Caco-2 (cell line): ENCODE measurements at places on chromosomes 5 and 9.

- DNase-seq, result no peak
Measured at GRCh38 chr5:56369361-56369811, 136.3 kb upstream of the ANKRD55 start.

DNA sequence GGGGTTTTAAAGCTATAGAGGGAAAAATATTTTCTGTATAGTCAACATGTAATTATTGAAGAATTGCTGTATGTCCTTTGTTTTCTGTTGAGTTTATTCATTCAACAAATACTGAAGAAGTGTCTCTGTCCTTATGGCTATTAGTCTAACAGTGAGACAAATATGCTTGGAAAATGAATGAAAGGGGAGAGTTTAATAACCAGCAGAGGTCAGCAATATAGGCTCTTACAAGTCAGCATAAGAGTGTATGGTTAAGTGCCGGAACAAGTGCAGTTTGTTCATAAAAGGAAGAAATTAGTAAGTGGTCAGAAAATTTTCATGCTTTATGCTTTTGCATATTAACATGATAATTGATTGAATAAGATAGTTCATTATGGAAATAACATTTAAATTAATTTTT, 3.6 kb downstream of the SCAMP1 start:
- no peak for DNase-seq

DNA sequence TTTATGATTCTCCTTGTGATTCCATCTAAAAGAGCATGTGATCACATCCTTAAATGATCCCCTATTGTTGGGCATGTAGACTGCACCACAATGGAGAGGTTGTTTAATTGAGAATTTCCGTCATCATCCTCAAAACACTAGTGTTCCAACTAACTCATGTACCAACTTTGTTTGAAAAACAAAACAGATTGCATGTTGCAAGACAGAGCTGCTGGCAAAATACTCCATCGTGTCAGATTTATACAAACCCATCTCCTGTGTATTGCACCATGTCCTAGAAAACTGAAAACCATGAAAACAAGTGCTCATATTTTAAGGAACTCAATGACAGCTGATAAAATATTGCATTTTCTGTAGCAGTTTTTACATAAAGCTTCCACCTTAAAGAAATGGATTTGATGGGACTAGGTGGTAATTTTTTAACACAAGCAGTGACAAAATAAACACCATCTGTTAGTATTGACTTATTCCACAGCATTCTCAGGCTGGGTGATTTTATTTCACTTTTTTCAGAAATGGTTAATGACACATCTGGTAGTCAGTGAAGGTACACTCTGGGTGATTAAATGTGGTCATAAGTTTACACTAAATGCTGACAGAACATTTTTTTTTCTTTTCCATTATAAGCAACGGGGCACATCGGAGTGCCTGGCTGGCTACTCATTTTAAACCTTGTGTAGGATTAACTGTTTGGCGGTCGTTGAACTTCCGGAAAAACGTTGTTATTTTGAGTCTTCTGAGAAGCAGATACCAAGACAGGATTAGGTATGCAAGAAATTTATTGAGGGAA, 602.9 kb upstream of the WWC1 start:
- no peak for DNase-seq

GRCh38 chr5:52798938-52799337, 11.2 kb downstream of the ITGA1 start:
- DNase-seq, result no peak

DNA sequence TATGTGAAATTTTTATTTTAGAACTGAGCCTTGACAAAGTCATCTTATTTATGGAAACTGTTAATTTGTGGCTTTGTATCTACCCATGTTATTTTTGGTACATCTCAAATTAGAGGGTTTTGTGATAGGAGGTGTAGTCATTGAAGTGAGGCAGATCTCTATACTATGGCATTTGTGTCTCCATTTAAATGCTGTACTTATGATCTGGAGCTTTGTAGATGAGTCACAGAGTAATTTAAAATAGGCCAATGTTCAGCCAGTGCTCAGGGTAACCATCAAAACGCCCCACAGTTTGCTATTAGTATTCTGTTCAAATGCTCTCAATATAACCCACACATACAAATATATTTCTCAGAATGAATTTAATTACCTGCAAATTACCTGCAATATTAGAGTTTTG, 351.5 kb upstream of the KLF9 start:
- no peak for DNase-seq

DNA sequence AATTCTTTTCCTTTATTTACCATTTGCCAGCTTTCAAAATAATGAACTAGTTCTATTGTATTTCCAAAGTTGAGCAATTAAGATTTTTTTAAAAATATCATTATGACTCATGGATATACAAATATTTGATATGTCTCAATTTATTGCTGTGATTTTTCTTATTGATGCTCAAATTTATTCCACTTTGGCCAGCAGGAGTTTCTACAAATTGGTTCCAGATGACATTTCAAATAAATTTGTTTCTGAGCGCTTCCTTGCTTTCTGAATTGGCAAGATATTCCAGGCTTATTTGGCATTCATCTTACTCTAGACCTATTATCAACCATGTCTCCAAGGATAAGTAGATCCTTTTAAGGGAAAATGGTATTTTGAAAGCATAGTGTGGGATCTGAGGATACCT, 58.5 kb upstream of the TJP2 start:
- no peak for DNase-seq

- no peak for DNase-seq
Measured at GRCh38 chr5:67211926-67212325, 15.3 kb upstream of the CD180 start.

DNA sequence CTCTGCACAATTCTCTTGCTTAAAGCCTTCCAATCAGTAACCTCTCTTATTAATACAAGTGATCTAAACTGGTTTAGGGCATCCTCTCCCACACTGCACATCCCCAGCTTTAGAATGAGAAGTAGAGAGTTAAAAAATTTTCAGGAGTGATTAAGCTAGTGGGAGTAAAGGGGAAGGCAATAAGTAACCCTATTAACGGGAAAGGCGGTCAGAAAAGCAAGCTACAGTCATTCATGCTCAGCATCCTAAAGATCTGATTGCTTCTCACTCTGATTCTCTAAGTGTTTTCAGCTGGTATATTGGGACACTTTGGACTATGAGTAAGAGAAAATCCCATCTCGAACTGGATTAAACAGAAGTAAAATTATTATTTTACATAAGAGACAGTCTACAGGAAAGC, 15.8 kb downstream of the CDH6 start:
- no peak for DNase-seq

GRCh38 chr9:74940600-74940999, 12.1 kb downstream of the C9orf40 start:
- peak; percentile 43 for DNase-seq

- no peak for DNase-seq
Measured at GRCh38 chr9:121636341-121636865, 15.0 kb upstream of the DAB2IP start.

GRCh38 chr9:12775679-12776512, 1.1 kb downstream of the LURAP1L start:
- DNase-seq, result peak; percentile 62

- no peak for DNase-seq
Measured at GRCh38 chr5:142390334-142390733, 65.5 kb upstream of the SPRY4 start.

DNA sequence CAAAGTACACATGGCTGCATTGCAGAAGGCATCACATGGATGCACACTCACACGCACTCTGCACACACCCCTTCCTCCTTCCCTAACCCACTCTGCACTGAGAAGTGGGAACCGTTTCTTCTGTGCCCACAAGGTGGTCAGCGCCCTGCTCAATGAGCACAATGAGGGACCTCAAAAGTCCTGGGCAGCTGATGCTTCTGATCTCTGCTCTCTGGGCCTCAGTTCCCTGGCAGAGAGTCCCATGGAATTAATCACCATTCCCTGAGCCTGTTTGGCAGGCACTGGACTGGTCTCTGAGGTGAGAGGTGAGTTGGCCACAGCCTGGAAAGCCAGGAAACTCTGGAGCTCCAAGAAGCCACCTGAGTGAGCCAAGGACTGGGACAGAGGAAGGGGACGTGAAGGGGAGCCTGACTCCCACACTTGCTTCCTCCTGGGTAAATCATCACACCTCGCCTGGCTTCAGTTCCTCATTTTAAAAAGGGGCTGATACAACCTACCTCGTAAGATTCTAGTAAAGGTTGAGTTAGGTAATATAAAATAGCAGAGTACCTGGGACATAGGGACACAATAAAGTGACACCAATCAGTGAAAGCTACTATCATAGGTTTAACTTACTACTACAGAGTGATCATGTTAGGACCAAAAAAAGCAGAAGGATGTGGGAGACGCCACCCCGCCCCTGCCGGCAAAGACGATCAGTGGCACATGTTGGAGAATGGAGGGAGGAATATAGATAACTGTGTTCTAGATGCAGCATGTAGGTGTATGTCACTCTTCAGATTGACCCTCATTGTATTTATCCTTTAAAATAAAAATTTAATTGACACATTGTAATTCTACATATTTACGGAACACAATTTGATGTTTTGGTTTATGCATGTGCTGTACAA, 21.1 kb upstream of the IGFBPL1 start:
- DNase-seq, result no peak

GRCh38 chr5:8417316-8418048, 548.5 kb downstream of the MTRR start:
- no peak for DNase-seq

GRCh38 chr5:168227973-168228615, 63.4 kb upstream of the WWC1 start:
- DNase-seq, result no peak

- DNase-seq, result no peak
Measured at GRCh38 chr9:38026021-38026809, 42.8 kb downstream of the SHB start.

GRCh38 chr5:140142856-140143255, 17.1 kb downstream of the IGIP start:
- DNase-seq, result no peak

DNA sequence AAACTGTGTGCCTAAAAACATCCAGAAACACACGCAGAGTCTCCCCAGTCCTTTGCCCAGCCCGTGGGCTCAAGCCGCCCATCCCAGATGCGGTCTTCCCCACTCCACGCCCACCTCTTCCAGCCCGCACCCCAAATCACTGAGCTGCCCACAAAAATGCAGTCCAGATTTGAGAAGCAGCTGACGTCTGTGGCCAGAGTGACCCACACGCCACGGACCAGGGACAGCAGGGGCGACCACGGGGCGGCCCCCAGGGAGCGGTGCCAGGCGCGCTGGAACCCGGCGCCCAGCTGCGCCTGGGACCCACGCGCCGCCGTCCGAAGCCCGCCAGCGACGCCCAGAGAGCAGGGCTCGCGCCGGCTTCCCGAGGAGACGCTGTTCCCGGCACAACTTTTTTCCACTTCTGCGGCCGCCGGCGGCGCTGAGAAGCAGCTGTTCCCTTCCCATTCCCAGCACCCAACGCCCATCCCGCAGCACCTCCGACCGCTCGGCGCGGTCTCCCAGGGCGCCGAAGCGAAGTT, 674 bp downstream of the LHFPL2 start:
- peak; percentile 68 for DNase-seq

DNA sequence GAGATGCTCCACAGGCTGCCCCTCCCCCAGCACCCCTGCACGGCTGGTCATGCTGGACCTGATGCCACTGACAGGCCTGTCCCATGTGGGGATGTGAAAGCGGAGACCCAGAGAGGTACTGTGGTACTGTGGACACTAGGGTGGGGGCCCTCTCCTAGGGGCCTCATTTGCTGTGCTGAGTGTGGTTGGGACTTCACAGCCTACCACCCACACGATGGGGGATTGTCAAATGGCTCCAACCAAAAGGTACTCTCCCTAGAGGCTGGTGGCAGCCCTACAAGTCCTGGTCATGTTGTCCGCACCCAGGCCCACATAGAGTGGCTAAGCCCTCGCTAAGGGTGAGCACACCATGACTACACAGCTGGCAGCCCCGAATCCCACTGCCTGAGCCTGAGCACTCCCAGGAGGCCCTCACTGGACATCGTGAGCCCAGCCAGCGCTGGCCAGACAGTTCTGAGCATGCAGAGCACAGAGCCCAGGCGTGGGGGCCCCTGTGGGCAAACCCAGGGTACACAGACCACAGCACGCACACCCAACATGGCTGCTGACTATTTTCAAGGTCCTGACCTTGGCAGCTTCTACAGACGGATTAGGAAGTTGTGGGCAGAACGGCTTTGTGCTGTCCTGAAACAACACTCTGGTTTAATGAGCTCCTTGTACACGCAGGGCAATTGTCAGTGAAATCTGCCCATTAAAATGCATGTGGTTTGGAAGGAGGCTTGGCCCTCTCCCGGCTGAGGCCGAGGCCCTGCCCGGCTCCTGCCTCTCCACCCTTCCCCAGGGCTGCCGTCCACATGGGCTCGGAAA, 214.1 kb downstream of the HSPA4 start:
- no peak for DNase-seq

DNA sequence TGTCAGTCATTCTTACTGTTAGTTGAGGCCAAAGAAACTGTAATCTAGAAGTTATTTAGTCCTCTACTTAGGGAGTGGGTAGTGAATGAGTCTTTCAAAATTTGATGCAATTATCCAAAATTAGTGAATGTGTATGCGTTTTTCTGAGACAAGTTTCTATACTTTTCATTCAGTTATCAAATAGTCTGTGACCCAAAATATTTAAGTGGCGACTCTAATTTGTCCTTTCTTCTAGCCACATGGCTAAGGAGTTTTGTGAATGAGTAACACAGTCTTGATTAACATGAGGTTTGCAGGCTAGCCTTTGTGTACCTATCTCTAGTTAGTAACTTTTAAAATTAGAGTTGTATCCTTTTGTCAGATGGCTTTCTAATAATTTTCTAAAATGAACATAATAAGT, 45.6 kb downstream of the COMMD10 start:
- no peak for DNase-seq

GRCh38 chr5:137688210-137688840, 47.6 kb downstream of the KLHL3 start:
- no peak for DNase-seq

- peak; percentile 57 for DNase-seq
Measured at GRCh38 chr5:156647034-156647451, 203.1 kb upstream of the PPP1R2B start.

- DNase-seq, result no peak
Measured at GRCh38 chr5:28779161-28779754, 1740.9 kb upstream of the CDH9 start.

DNA sequence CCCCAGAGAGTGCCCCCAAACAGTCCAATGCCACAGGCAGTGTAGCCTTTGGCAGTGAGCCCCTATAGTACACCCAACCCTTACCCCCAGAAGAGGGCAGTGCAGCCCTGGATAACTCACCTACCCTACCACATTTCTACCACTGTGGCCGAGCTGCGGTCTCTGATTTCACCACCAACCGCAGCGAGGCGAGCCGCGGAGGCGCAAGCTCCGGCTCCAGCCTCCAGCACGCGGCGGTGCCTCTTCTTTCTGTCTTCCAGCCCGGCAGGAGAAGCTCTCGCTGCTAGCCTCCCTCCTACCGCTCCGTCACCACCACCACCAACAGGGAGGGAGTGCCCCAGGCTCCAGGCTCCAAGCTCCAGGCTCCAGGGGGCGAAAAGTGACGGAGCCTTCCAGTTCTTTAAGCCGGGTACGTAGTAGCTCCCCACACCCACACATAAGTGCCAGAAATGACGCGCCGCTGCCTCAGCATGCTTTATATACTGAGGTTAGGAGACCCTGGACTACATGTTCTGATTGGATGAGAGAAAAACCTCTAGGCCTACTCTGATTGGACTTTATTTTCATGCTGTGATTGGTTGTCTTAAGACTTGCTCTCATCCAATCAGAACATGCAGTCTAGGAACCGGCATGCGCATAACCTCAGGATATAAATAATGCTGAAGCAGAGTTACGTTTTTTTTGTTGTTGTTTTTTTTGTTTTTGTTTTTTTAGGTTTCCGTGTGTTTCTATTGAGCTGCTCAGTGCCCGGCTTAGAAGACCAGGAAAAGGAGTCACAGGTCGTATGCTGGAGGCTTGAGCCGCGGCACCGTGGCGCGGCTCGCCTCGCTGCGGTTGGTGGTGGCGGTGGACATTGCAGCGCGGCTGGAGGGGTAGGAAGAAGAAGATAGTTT, at the start of gene PCAT7:
Gene PCAT7 (plus strand): TSS at position 645 of the 893 bp plus-strand sequence.
- DNase-seq, result peak; percentile 87
